ENCODE measurements at places on chromosomes 7 and 10.

- DNase-seq, result no peak
Measured at GRCh38 chr7:92765725-92766124, 70.6 kb downstream of the CDK6 start.

DNA sequence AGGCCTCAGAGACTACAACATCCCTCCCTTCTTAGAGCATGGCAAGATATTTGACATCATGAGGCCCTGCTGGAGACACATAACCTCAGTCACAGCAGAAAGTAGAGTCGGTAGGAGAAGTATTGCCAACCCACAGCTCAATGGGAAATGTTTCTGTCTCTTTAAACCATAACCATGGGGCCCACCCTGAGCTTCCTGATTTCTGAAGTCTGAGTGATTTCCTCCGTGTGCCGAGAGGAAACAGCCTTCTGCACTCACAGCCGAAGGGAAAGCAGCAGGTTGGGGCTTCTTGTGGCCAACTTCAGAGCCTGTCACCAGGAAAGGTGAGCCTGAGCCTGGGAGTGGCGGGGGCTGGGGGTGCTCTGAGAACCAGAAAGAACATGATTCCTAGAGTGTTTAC lies at the start of gene GIMAP1:
Gene GIMAP1, plus strand, starts transcription at position 246 of the 400 bp plus-strand sequence. CDS start 2,435 bp downstream, outside the sequence.
- DNase-seq, result peak; percentile 79

GRCh38 chr10:78443900-78444571 lies 410.4 kb downstream of the RPS24 start:
- DNase-seq, result no peak

DNA sequence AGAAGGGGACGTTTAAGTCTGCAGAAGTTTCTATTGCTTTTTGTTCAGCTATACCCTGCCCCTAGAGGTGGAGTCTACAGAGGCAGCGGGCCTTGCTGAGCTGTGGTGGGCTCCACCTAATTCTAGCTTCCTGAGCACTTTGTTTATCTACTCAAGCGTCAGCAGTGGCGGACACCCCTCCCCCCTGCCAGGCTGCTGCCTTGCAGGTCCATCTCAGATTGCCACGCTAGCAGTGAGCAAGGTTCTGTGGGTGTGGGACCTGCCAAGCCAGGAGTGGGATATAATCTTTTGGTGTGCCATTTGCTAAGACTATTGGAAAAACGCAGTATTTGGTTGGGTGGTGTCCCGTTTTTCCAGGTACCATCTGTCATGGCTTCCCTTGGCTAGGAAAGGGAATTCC lies 147.3 kb upstream of the PRPS1L1 start:
- DNase-seq, result no peak

- DNase-seq, result no peak
Measured at GRCh38 chr7:26444555-26444954, 152.9 kb downstream of the SNX10 start.

- DNase-seq, result no peak
Measured at GRCh38 chr10:20713420-20713819, 183.7 kb downstream of the NEBL start.

DNA sequence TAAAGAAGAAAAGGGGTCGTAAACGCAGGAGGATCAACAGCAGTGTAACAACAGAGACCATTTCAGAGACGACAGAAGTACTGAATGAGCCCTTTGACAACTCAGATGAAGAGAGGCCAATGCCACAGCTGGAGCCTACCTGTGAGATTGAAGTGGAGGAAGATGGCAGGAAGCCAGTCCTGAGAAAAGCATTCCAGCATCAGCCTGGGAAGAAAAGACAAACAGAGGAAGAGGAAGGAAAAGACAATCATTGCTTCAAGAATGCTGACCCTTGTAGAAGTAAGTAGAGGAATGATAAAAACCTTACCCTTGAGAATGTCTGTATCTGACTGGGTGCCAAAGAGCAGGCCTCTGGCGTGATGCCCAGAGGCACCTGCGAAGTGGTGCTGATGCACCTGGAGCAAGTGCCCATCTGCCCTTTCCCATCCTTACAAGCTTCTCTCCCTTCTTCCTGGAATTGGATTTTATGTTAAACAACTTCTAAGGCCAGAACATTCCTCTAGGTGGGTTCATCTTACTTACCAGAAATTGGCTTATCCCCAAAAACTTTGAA lies 86.4 kb upstream of the SAMD8 start:
- DNase-seq, result no peak

DNA sequence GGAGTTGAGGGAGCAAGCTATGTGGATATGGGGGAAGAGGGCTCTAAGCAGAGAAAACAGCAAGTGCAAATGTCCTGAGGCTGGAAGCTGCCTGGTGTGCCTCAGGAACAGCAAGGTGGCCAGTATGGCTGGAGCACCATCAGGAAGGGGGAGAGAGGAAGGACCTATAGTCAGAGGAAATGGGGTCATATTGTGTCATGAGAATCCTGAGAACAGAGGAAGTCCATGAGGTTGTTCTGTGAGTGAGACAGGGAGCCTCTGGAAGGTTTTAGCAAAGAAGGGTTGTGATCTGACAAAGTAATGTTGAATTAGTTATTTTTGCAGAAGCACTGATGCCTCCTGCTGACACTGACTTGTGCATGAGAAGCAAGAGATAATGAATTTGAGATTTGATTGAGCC lies 204.3 kb downstream of the PTEN start:
- no peak for DNase-seq

All from CD4-positive, alpha-beta memory T cell (primary cell).